ENCODE measurements at places on chromosomes 3 and 15. TPM values are rescaled to one million over a fixed set of nuclear protein-coding genes. Genes with fewer than 3 reads are reported as not detected.

LAMB2 gene
- polyA plus RNA-seq, result 456 TPM

FBXW12 gene
- polyA plus RNA-seq, result 0.12 TPM

ARPP21 gene
- polyA plus RNA-seq, result 132 TPM

TRPM1 gene
- polyA plus RNA-seq, result 1.1 TPM

DNA sequence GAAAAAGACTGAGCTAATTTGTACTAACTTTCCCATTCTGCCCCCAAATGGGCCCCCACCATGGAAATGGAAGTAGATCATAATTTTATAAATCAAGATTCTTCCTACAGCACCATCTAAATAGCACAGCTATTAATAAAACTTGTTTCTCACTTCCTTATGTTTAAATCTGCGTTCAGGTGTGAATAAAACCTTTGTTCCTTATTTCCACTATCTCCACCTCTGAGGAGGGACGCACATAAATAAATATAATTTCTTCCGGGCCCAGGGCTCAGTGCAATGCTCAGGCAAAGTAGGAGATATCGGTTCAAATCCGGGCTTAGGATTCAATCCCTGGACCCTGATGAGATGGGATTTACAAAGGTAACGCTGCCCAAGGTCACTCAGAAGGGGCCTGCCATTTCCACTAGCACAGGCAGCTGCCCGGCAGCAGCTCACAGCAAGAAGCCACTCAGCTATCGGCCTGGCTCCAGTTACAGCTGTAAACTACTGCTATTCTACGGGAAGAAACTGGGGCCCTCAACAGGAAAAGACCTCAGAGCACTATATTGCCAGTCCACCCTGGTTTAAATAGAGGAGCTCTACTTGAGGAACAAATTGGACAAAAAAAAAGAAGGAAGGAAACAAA is 52.5 kb downstream of the FOXP1 start:
- no peak for DNase-seq

All from muscle of arm (tissue), 14 donors.